ENCODE measurements at places on chromosomes 13 and 19.

DNA sequence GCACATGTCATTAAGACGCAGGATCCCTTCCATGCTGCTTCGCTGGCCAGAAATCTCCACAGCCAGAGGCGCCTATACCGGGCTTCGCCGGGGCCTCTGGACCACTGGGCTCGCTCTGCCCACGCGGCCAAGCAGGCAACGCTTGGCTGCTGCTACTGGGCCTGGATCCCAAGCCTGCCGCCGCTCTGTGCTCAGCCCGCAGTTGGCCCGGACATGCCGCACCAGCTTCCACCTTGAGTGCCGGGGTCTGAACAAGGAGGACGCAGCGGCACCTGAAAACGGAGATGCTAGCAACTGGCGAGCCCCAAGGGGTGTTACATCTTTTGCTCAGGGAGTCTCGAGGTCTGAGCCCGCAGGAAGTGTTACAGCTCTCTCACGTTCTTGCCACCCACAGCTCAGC, 409.9 kb upstream of the SGCG start:
- no peak for DNase-seq

GRCh38 chr13:96403241-96403640, 313.3 kb downstream of the HS6ST3 start:
- no peak for DNase-seq

GRCh38 chr19:15864824-15865223, 33.0 kb downstream of the CYP4F2 start:
- DNase-seq, result no peak

DNA sequence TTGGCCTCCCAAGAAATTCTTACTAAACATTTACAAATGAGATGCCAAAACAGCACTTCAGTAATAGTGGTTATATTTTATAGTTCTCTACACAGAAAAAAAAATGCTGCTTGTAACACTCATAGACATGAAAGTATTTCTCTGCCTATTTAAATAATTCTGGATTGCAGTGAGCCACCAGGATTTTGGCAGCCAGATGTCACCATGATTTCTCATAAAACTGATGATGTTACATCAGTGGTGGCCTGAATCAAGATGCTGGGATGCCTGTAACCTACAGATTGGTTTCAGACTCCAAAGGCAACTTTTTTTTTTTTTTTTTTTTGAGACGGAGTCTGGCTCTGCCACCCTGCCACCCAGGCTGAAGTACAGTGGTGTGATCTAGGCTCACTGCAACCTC, 2.7 kb upstream of the CAPS start:
- DNase-seq, result no peak

DNA sequence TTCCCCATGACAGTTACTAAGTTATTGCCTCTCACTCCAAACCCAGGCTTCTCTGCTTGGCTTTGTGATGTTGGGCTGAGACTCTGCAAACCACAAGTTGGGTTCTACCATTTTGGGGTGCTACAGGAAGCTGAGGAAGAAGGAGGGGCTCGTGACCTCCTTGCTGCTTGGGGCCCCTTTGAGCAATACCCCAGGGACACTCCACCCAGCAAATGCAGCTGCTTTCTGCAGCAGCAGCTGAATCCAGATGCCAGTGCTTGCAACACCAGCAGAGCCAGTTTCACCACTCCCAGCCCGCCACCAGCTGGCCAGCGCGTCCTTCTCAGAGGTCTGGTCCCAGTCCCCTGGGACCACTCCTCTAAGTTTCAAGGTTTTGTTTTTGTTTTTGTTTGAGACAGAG, 22.0 kb upstream of the UBAC2 start:
- no peak for DNase-seq

GRCh38 chr19:31058676-31059340, 290.4 kb downstream of the TSHZ3 start:
- no peak for DNase-seq

DNA sequence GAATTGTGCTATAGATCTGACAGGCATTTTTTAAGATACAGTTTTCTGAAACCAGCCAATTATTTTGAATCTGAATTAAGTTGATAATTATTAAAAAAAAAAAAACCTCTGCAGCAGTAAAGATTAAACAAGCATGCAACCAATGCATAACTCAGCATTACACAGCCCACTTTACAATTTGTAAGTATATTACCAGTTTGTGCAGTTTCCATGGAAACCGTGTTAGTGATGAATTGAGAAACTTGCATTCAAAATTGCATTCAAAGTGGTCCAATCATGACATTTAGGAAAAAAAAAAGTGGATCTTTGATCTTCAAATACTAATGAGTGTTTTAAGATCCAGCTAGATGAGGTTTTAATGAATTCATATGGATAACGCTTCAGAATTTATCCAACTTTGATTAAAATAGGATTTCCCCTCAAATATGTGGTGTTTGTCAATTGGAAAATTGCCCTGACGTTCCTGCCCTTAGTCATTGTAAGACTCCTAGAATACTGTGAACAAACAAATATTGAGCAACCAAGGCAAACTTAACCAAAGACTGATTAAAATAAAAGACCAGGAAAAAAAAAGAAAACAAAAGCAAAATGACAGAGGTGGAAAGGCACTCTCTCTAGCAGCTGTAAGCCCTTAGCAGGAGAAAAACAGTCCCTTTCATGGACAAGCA, 314.8 kb upstream of the MAB21L1 start:
- DNase-seq, result no peak

DNA sequence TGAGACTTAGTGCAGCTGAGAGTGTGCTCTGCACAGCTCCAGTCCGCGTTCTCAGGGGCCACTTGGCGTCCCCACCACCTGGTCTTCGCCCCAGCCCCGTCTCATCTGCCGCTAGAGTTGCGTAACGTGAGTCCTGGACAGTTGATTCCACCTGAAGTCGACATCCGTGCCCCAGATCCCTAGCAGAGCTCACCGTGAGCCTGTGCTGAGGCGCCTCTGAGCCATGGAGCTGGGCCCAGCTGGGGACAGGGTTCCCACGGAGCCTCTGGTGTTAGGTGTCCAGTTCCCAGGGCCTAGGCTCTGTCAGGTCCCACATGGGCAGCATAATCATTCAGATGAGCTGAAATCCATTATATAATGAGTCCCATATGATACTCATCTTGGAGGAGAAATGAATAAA, 147.1 kb upstream of the SOX1 start:
- DNase-seq, result no peak

GRCh38 chr19:47499371-47499770, 15.4 kb upstream of the KPTN start:
- DNase-seq, result no peak

DNA sequence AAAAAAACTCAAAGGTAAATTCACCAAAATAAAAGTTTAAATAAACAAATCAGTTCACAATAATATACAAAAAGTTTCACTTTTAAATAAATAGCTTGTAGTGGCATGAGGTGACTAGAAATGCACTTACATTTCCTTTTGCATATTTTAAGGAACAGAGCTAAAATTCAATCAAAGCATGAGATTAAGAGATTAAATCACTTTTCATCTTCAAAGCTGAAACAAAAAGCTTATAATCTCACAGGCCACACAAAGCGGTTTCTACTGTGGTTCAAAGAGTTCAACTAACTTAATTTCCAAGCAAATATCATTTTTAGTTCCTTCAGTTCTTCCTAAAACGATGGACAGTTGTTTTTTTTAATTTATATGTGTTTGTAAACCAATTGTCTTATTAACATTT, 38.9 kb downstream of the TSC22D1 start:
- DNase-seq, result no peak

- DNase-seq, result no peak
These were observed 32.9 kb upstream of the CPB2 start for GRCh38 chr13:46137627-46138317.

GRCh38 chr13:26978081-26978860, 193.3 kb downstream of the USP12 start:
- no peak for DNase-seq

DNA sequence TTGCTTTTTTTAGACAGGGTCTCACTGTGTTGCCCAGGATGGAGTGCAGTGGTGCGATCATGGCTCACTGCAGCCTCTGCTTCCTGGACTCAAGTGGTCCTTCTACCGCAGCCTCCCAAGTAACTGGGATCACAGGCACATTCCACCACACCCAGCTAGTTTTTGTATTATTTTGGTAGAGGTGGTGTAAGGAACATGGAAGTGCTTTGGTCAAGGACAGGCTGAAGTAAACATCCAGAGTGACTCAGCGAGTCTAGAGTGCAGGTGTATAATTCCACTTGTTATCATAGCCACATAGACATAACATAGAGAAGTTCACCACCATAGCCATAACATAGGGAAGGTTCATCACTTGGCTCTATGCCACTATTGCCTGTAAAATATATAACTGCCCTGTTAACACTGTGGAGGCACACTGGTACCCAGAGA, 98.6 kb downstream of the RBM26 start:
- no peak for DNase-seq

DNA sequence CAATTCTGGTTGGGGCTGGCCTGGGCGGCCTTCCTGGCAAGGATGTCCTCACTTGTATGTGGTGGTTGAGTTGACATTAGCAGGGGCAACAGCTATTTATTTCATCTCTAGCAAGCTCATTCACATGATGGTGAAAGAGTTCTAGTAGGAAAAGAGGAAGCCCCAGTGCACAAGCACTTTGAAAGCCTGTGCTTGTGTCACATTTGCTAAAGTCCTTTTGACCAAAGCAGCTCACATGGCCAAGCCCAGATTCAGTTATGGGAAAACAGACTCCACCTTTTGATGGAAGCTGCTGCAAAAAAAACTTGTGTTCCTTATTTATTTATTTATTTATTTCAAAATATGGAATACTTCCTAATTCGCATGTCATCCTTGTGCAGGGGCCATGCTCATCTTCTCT, 17.2 kb downstream of the GTF2F2 start:
- DNase-seq, result no peak

DNA sequence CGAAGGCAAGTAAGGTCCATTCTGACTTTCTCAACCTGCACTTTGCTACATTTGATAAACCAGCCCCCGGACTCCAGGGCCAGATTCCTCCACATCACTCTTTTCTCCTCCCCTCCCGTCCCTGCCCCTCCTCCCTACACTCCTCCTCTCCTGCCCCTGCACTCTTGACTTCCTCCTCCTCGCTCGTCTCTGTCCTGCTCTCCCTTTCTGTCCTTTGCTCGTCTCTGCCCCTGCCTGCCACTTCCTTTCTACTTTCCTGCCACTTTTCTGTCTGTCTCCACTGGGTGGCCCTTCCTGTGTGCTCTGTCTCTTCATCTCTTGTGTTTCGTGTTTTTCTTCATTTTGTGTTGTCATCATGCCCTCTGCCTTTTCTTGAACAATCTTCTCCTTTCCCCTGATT, 7.0 kb downstream of the U2AF2 start:
- no peak for DNase-seq

- no peak for DNase-seq
These were observed 7.8 kb upstream of the ACTN4 start for GRCh38 chr19:38639679-38640078.

DNA sequence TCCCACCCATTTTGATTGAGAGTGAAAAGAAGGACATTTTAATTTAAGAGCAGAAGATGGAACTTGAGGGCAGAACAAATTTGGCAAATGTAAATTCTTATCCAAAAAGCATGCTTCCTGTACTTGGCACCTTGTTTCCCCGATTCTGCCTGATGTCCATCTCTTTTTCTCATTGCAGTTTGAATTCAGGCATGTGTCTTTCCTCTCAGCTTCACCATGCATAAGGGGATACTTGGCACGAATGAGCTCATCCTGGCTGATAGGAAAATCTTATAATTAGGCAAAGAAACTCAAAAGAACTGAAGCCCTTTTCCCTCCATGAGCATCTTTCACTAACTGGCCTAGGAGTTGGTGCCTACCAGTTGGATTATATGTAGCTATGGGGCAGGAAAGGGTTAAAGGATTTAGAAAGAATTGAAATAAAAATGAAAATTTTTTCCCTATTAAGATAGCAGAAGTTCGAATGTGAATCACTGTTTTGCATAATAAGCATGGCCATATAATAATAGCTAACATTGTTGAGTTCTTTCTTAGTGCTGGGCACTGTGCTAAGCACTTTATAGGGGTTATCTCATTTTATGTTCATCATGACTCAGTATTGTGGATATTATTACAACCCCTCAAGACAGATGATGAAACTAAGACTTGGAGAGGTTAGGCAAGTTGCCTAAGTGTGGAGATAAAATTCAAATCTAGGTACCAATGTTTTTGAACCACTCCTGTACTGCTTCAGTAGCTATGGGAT, 386.6 kb downstream of the KCNRG start:
- no peak for DNase-seq

- no peak for DNase-seq
These were observed 766.4 kb downstream of the GPC5 start for GRCh38 chr13:92164822-92165221.

DNA sequence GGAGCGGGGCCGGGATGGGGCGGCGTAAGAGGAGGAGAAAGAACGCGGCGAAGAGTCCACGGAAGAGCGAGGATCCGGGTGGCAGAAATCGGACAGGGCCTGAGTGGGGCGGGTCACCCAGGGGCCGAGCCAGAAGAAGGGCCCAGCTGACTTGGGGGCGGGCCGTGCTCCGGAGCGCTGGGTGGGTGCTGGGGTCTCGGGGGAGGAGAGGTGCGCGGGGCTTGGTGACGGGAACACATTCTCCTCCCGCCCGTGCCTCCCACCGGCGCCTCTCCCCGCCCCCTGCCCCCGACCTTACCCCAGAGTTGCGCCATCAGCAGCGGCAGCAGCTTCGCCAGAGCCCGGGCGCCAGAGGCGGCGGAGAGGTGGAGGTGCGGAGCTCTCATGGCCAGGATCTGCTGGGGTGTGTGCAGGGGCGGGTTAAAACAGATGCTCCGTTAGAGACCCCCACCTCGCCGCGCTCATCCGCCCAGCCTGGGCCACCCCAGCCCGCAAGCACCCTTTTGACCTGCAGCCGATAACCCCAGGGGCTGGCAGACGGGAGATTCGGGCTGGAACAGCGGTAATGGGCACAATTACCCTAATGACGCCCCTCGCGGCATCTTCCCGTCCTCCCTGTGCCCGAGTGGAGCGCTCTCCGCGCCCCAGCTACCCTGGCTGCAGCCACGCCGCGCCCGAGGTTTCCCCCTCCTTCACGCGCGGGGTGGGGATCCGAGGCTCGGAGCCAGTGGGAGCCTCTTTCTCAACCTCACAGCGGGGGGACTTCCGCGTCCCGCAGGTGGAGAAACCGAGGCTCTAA, 565 bp downstream of the KLK10 start:
- no peak for DNase-seq

Measured in stimulated activated CD4-positive, alpha-beta T cell treated with anti-CD3 and anti-CD28 coated beads, Interleukin-12 subunit alpha, Interleukin-12 subunit beta, amount 100 ng/mL, for 24 hours (primary cell).